ENCODE measurements at places on chromosomes 4 and X.

- peak; percentile 82 for DNase-seq
Measured at GRCh38 chr4:168528131-168528949, 31.5 kb downstream of the PALLD start.

DNA sequence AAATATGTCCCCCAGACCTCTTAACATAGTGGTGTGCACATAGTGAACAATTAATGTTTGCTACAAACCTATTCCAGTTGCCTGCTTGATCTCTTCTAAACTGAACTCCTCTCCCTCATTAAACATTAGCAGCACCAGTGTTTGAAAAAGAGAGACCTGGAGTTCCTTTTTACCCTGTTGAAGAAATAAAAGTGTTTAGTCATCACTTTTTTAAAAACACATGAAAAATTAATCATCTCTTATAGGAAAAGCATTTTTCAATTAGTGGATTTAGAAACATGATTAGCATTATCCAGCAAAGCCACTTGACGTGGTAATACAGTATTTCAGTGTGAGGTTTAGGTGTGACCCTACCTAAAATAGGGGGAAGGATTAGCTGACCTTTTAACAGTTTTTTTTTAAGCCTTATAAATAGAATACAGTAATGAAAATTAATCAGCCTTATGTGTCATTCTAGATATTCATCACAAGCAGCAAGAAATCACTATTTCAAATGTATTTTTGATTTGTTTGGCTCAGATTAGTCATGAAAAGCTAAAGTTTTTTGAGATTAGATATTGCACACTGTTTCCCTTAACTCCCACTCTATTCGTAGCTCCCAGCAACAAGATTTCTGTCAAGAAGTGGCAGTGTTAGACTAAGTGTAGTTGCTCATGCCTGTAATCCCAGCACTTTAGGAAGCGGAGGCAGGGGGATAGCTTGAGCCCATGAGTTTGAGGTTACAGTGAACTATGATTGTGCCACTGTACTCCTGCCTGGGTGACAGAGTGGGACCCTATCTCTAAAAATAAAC, 26.2 kb downstream of the CUL4B start:
- DNase-seq = no peak

DNA sequence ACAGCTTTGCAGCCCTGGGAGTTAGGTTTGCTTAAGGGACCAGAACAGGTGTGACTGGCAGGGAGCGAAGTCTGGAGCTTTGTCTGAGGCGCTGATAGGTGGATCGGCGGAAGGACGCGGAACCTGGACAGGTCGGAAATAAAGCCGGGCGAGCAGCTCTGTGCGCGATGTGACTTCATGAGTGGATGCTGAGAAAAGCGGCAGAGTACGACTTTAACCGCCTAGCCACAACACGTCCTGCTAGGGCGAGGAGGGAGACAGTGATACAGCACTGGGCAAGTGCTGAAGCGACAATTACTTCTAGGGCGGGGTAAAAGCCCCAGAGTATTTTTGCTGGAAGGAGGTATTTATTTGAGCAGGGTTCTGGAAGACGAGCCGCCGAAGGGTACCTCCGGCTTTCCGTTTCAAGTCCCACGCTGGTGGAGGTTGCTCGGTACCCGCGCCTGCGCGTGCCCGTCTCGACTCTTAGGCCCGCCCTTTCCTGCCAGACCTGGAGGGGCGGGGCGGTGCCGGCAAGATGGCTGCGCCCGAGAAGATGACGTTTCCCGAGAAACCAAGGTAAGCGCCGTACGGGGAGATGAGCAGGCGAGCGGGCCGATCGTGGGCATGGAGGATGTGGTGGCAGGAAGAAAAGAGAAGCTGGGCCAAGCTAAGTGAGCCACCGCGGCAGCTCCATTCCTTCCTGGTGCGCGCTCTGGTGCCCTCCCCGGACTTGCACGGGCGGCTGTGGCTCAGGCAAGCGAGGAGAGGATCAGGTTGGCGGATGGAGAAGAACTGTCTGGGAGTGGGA, at the start of gene ZRSR2:
Gene ZRSR2, plus strand, starts transcription at position 506 of the 790 bp plus-strand sequence. Its CDS starts 12 bp downstream, at position 518.
- DNase-seq = peak; percentile 62

GRCh38 chr4:55517526-55518229, 29.0 kb downstream of the CLOCK start:
- DNase-seq = no peak

DNA sequence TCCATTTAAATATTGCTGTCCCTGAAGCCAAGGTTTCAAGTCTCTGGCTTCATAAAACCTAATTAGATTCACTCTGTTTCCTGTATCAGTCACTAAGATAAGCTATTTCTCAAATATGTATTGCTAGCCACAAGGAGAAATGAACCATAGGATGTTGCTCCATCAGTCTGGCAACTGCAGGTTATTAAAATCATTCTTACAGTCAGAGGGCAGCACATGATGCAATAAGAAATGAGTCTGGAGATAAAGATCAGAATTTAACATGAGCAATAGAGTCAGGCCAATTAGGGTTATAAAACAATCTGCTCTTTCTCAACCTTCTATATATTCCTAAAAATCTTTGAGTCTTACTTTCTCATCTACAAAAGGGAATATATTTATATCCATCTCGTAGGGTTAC, 7.2 kb downstream of the PRKG2 start:
- peak; percentile 91 for DNase-seq

DNA sequence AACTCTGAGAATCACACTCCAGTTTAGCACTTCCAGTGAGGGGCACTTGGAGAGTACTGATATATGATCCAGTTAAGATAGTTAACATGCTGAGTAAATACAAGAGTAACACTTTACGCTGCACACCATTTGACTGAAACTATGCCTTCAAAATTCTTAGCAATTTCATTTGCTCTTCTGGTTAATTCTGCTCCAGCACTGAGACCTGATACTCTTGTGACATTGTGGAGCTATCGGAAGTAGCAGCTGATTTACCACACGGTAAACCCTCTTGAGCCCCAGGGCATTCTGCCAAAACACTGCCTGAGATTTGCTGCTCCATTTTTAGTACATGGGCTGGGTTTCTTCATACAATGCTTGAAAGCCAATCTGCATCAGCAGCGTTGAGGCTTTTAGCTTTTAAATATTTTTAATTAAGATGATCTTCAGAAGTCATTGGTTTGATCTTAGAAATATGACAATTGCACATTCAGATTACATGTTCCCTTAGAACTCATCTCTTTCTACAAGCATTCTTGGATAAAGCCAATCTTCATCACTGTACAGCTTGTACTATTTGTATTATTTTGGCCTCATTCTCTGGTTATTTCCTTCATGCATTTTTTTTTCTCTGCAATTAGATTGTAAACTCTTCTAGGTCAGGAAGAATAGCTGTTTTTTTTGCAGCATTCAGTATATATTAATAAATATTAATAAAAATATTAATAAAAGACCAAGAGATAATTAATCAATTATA, 67.8 kb upstream of the ETNPPL start:
- DNase-seq = peak; percentile 49

- DNase-seq = peak; percentile 40
Measured at GRCh38 chr4:150619042-150619441, 37.1 kb downstream of the MAB21L2 start.

All from fibroblast of upper back skin (primary cell).